ENCODE measurements at places on chromosomes 3 and 15. TPM values are rescaled to one million over a fixed set of nuclear protein-coding genes. Genes with fewer than 3 reads are reported as not detected.

The SSUH2 gene
- 0.41 TPM for total RNA-seq

The CHL1 gene
- 1,010 TPM for total RNA-seq

The CFAP91 gene
- total RNA-seq = 7.7 TPM

The IMPG2 gene
- 3.3 TPM for total RNA-seq

The TMEM158 gene
- total RNA-seq = 19.6 TPM

The BBX gene
- total RNA-seq = 19.6 TPM

The PTX3 gene
- 16.7 TPM for total RNA-seq

The MNS1 gene
- total RNA-seq = 1.2 TPM

The ANKUB1 gene
- total RNA-seq = 0.41 TPM

The C2CD4A gene
- under 0.01 TPM for total RNA-seq

The SLC38A3 gene
- 2.0 TPM for total RNA-seq

The PXYLP1 gene
- total RNA-seq = 48.9 TPM

DNA sequence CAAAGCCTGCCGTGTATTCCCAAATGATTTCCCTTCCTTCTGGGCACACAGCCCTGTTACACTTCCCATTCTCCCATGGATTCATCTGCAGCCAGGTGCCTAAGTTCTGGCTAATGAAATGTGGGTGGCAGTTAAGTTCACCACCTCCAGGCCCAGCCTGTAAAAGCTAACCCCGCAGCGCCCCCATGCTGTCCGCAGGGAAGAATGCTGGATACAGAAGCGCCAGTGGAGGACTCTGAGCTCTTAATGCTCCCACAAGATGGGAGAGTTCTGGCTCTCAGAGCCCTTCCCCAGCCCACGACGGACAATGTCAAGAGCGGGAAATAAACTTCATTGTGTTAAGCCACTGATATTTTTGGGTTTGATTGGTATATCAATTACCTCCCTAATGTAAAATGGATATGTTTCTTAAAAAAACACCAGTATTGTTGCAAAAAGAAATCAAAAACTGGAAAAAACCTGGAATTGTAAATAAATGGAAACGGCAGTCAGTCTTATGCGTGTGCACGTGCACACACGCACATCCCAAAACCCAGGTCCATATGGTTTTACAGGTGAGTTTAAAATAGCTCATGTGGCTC, 37.7 kb upstream of the FGD5 start:
- DNase-seq = no peak

DNA sequence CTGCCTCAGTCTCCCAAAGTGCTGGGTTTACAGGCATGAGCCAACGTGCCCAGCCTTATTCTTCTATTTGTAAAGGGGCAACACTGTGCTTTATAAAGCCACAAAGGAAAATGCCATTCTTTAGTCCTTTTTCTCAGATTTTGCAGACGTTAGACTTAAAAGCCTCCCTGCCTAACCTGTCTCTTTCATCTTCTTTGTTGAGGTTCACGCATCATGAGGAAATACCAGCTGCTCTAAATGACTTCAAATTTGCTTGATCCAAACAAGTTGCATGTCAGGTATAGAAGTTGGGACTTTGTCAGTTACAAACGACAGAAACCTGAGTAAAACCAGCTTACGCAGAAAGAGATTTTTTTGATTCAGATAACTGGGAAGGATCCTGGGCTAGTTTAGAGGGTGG, 51.1 kb upstream of the LRRFIP2 start:
- DNase-seq = no peak

- DNase-seq = no peak
These were observed 14.7 kb upstream of the HHLA2 start for GRCh38 chr3:108281670-108282069.

GRCh38 chr3:120088622-120089021, 5.6 kb downstream of the GSK3B start:
- DNase-seq = no peak

DNA sequence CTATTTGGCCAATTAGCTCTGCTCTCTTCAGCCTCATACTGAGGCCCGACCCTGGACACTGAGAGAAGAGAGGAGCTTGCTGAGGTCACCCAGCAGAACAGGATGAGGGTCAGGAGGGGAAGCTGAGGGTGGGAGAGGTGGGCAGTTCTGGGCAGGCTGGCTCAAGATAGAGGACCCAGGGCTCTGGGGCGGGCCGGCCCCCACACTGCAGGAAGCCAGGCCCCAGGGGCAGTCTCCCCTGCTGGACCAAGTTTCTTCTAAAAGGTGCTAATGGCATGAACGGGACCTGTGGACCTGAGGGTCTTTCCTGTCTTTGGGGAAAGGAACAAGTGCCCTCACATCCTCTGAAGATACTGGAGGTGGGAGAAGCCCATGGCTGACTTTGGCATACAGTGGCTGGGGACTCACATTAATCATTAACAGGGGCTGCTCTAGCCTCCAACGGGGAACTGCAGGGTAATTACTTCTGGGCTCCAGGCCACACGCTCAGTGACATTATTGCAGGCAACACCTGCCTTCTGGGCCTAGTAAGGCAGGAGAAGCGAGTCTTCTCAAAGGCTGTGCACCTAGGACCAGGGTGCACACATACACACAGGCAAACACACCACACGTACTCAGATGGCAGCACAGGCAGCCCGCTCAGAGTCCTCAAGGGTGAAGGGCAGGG, 10.6 kb downstream of the HCN4 start:
- DNase-seq = no peak

DNA sequence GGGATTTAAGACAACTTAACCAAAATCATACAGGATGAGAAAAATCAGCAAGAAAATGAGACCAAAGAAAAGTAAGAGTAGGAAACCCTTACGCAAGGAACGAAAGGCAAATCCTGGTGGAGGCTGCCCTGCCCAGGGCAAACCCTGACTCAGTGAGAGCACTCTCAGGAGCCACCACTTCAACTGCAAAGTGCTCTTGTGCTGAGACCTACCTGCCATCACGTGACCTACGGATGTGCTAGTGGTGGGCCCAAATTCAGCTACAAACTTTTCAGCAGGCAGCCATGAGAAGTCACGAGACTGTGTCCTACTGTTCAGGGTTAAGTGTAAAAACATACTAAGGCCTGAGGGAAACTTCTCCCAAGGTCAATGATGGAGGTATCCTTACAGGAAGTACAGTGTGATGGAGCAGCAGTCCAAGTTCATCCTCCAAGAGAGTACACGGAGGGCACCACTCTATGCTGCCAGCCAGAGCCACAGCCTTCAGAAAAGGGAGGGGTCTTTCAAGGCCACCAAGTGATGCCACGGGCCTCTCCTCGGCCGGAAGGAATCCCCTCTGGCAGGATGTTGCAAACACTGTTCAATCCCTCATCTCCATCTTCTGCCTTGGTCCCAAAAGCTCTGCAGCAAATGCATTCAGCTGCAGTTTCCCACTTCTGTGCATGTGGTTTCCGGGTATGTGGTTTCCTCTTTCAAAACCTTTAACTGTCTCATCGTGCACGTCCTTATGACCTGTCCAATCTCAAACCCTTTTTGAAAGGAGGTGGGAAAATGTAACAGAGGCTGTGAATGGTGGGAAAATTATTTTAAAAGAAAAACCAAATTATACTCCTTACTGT, 9.5 kb downstream of the CHSY1 start:
- DNase-seq = no peak

DNA sequence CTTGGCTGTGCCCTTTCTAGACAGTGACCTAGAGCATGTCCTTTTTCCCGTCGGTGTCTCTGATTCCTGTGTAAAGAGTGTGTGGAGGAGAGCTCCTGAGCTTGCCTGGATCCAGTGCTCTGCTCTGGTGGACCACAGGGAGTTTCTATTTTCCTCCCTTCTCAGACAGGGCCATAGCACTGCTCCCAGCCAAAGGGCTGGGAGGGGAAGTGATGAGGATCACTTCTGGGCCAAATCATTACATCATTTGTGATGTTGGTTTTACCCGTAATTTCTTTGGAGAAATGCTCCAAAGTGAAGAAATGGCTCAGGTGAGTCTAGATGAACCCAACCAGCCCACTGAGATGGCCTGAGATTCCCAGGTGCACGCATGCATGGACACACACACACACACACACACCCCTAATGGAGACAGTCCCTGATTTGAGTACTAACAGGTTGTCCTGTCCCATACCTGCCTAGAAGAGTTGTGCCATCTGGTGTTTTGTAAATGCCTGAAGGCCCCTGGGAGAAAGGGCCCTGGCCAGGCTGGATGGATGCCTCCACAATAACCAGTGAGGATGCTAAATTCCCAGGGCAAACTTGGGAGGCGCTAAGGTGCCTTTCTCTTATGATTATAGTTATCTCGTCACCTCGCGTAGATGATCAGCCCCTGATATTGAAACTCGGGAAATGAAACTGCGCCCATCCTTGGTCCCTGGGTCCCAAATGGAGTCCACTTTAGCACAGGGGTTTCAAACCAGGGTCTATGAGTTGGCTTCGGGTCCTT, 86.9 kb downstream of the ASB7 start:
- no peak for DNase-seq

GRCh38 chr15:78200276-78200930, 34.0 kb downstream of the ACSBG1 start:
- no peak for DNase-seq

DNA sequence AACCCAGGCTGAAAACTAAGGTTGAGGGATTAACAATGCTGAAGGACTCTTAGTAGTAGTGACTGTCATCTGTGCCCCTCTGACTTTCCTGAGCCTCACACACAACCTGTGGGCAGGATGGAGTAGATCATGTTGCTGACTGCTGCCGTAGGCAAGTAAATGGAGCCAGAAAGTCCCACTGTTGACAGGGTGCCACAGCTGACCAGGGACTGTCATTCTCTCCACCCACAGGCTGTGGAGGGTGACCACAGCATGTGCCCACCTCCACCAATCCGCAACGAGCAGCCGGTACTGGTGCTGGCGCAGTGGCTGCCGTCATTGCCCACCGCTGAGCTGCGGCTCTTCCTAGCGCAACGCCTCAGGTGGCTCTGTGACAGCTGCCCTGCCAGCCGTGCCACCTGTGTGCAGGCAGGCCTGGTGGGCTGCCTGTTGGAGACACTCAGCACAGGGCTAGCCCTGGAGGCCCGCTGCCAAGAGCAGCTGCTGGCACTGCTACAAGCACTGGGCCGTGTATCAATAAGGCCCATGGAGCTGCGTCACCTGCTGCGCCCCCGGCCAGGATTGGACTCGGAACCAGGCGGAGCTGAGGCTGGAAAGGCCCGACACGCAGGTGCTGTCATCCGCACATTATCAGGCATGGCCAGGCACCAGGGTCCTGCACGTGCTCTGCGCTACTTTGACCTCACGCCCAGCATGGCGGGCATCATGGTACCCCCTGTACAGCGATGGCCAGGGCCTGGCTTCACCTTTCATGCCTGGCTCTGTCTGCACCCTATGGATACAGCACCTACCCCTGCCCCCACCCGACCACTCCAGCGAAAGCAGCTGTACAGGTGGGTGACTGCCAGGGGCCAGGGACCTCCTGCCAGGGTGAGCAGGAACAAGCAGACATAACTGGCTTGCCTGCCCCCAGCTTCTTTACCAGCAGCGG, 15.6 kb downstream of the NBEAL2 start:
- no peak for DNase-seq

GRCh38 chr3:153768561-153769469, 352.4 kb upstream of the ARHGEF26 start:
- peak; percentile 22 for DNase-seq

DNA sequence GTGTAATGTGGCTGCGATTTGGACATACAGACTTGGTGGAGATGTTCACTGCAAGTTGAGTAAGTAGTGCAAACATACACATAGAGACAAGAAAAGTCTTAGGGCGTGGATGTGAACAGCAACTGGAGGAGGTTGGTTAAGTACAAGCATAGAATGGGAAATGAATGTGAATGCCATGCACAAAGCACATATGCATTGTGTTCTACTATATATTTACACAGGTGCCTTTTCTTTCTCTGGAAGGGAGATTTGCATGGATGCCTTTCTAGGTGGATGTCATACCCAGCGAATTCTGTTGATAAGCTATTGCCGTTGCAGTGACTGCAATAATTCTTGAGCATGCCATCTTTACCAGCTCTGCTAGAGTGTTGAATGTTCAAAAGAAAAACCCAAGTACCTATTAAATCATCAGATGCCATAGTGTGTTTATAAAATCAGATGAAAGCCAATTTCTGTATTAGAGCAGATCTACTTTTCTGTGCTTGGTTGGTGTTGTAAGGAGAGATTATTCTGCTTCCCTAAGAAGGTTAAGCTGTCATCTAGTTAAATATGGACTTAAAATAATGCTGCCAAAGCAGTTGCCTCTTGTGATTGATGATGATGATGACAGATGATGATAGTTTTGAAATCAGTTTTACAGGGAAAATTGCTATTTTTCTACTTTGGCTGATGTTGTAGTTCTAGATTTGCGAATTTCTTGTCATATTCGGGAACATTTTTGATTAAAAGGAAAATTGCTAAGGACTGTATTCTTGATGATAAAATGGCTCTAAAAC, 148.4 kb downstream of the CNTN4 start:
- no peak for DNase-seq

- DNase-seq = no peak
These were observed 1.5 kb downstream of the DIS3L start for GRCh38 chr15:66294932-66295235.

DNA sequence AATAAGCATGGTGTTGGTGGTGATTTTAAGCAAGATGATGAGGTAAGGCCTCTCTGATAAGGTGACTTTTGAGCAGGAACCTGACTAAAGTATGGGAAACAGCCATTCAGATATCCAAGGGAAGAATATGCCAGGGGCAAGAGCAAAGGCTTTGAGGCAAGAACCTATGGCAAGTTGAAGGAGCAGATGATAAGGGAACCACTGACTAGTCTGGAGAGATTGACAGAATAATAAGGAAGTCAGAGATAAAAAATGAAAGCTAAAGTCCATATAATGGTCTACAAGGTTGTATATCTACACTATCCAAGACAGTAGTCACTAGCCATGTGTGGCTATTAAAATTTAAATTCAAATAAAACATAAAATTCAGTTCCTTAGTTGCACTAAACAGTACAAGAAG, 2.5 kb upstream of the C3orf38 start:
- DNase-seq = no peak

DNA sequence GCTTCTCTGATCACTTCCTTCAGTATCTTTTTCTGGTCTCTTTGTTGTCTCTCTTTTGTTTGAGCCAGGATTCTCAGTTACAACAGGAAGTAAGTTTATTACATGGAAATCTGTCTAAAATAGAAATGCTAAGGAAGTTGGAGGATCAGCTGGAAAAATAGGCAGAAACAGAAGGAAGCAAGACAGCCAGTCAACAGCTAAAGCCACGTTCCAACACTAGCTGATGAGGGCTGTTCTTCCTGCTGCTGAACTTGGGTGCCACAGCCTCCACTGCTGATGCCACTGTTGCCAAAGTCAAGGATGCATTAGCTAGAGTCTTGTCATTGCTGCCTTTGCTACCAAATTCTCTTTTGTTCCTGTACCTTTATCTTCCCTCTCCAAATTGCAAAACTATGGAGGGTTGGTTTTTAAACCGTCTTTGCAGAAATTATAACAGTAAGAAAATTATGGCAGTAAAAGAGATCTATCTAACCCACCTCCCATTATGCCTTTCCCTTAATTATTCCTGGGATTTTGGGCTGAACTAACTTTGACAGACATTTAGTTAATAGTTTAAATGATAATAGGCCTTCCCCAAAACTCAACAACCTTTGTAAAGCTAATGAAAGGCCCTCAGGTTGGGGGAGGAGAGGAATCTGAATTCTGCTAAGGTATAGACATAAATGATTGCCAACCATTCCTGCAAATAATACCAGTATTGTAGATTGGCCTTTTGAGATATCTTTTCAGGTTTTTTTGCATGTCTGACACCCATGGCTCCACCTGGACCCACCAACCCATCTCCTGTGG, 27.4 kb upstream of the OR5K4 start:
- no peak for DNase-seq

- DNase-seq = no peak
These were observed 655.9 kb upstream of the ADAMTS9 start for GRCh38 chr3:65343736-65344135.
